ENCODE measurements at places on chromosomes 2 and 18.

GRCh38 chr2:234240917-234241316 lies 190.4 kb downstream of the SPP2 start:
- DNase-seq: no peak

- DNase-seq: no peak
Measured at GRCh38 chr2:111135910-111136297, 15.2 kb downstream of the BCL2L11 start.

- DNase-seq: no peak
Measured at GRCh38 chr2:184530239-184530638, 68.1 kb upstream of the ZNF804A start.

- DNase-seq: no peak
Measured at GRCh38 chr18:61141691-61142090, 191.5 kb upstream of the CDH20 start.

GRCh38 chr2:44969936-44970335 lies 28.4 kb downstream of the SIX3 start:
- no peak for DNase-seq

- DNase-seq: no peak
Measured at GRCh38 chr2:20539776-20540586, 93.1 kb downstream of the RHOB start.

GRCh38 chr18:5975111-5976002 lies 80.0 kb upstream of the TMEM200C start:
- no peak for DNase-seq

GRCh38 chr2:190717764-190718651 lies 69.1 kb downstream of the NAB1 start:
- DNase-seq: no peak

- DNase-seq: no peak
Measured at GRCh38 chr2:234278556-234279255, 218.2 kb downstream of the ARL4C start.

- no peak for DNase-seq
Measured at GRCh38 chr2:70938586-70938950, 2.9 kb downstream of the ATP6V1B1 start.

GRCh38 chr18:73879328-73879727 lies 268.3 kb downstream of the FBXO15 start:
- DNase-seq: no peak

GRCh38 chr2:199572571-199572970 lies 114.8 kb upstream of the SATB2 start:
- DNase-seq: no peak

DNA sequence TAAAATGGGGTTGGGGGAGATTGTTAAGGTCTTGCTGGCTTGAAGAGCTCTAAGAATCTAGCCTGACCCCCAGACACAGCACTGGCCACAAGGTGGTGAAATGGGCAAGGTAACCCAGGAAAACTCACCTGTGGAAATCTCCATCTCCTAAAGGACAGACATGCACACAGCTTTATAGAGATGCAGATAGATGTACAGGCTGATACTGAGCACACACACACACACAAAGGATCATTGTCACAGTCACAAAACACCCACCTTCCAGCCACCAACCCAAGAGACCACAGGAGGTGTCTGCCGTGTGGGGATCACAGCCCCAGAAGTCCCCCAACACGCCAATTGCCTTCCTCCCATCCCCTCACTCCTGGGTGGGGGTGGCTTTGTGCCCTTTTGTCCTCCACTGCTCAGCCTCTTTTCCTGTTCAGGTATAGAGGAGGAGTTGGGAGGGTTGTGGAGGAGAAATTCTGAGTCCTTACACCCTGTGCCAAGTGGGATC lies 3.2 kb upstream of the CYP26B1 start:
- no peak for DNase-seq

DNA sequence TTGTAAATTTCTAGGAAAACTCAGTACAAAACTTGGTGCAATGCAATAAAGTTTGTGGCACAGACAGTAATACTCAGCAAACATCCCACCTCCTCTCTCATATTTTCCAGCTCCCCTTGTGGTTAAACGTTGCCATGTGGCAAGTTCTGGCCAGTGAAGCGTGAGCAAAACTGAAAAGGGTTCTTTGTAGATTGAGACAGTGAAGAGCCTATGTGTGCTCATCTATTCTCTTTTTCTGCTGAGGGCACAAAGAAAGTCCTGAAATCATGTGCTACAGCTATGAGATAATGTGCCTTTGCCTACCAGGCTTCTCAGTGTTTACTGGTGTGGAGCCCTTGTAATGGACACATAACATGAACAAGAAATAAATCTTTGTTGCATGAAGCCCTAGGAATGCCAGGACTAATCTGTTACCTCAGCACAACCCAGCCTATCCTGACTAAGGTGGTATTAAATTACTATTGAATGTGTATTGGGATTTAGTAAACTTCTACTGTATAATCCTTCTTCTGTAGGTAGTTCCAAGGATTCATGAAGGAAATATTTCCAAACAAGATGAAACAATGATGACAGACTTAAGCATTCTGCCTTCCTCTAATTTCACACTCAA lies 13.0 kb upstream of the TYMS start:
- peak; percentile 51 for DNase-seq

GRCh38 chr18:45731716-45732115 lies 7.7 kb downstream of the SLC14A1 start:
- no peak for DNase-seq

DNA sequence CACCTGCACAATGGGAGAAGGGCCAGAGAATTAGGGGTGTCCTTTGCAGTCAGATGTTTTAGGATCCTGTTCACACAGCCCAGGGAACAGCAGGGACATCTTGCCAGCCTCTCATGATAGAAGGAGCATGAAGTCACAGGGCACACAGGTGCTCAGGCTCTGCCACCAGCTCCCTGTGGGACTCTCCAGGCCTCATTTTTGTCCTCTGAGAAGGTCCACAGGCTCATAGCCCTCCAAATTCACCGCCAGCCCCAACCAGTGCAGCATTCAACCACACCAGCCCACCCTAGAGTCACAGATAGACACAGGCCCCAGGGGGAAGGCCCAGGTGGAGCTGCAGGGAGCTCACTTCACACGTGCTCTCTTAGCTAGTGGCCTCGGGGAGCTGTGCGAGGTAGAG lies 391.7 kb downstream of the TNS1 start:
- no peak for DNase-seq

- DNase-seq: no peak
Measured at GRCh38 chr2:128421286-128421685, 102.6 kb upstream of the HS6ST1 start.

Data from amygdala (tissue), 56 donors.